Mesothelial cell of epicardium (in vitro differentiated cells): ENCODE measurements at places on chromosomes 7 and 10.

DNA sequence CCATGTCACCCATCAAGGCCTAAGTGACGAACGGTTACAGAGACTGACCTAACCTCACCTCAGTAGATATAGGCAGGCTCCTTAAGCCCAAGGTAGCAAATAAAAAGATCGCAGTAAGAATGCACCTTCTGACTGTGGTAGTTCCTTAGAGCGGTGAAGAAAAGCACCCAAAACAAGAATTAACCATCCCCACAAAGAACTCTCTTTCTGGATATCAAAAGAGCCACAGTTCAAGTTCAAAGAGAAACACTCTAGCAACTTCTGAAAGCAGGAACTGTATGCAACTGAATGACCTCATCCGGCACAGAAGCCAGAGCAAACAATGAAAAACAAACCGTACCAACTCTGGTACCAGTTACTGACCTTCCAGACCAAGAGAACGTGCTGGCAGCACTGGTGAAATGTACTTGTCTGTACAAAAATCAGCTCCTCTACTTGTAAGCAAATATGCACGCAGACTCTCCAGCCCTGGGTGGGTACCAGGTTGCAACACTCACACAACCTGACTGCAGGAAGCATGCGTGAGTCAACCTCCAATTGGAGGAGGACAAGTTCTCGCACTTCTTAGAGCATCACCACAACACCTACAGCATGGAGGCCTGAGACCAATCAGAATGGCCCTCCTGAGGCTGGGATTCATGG lies 202.7 kb downstream of the FAM107B start:
- no peak for DNase-seq

DNA sequence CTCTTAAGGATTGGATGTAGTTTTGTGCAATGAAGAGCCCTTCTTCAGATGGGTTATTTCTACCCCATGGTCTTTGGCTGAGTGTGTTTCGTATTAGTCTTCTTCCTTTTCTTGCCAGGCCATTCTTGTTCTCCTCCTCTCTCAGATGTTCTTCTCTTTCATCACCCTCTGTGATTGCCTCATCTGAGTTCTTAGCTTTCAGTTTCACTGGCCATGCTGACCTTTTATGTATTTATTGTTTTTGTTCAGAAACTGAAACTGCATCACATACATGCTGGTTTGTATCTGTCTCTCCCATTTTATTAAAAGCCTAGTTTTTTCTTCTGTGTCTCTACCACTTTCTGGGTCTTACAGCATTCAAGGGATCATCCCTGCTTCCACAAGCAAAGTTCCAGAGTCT lies 21.7 kb upstream of the PCGF5 start:
- DNase-seq, result no peak

DNA sequence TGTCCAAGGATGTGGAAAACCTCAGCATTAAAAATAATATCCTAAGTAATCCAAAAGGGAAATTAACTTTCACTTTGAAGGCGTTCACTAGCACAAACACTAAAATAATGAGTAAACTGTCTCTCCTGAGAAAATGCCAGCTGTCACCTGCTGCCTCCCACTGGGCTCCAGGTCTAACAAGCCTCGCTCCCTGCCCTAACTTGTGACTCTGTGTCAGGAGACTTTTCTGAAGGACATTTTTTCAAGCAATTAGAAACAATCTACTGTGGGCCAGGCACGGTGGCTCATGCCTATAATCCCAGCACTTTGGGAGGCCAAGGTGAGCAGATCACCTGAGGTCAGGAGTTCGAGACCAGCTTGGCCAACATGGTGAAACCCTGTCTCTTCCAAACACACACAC lies 72.8 kb upstream of the GLCCI1 start:
- DNase-seq, result no peak

DNA sequence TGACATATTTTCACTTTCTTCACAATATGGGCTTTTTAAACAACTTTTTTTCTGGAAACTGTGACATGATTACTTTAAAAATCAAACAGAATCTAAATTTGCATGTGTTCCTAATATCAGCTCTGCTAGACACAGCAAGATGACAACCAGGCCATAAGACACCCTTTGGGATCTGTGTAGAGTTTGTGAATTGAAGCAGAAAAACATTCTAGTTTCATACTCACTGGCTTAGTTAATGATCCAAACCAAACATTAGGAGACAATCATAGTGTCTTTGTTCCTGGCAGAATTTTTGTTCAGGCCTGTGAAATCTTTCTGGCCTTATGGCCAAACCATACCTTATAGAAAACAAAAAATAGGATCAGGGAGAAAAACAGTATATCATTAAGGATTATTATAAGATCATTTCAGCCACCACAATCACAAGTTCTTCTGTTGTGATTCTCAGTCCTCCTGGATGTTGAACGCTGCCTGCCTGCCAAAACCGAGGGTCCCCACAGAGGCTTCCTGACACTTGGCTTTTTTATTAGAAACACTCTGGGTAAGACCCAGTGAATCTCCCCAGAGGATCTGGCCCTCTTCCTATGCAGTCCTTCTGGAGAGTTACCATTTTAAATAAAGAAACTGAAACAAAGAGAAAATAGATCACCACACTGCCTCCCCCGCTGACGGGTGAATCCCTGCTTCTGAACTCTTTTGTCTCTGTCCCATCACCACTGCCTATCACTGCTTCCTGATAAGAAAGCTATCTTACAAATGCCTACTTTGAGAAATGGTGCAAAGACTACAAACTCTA lies 79.2 kb upstream of the PPP1R3C start:
- DNase-seq, result no peak

DNA sequence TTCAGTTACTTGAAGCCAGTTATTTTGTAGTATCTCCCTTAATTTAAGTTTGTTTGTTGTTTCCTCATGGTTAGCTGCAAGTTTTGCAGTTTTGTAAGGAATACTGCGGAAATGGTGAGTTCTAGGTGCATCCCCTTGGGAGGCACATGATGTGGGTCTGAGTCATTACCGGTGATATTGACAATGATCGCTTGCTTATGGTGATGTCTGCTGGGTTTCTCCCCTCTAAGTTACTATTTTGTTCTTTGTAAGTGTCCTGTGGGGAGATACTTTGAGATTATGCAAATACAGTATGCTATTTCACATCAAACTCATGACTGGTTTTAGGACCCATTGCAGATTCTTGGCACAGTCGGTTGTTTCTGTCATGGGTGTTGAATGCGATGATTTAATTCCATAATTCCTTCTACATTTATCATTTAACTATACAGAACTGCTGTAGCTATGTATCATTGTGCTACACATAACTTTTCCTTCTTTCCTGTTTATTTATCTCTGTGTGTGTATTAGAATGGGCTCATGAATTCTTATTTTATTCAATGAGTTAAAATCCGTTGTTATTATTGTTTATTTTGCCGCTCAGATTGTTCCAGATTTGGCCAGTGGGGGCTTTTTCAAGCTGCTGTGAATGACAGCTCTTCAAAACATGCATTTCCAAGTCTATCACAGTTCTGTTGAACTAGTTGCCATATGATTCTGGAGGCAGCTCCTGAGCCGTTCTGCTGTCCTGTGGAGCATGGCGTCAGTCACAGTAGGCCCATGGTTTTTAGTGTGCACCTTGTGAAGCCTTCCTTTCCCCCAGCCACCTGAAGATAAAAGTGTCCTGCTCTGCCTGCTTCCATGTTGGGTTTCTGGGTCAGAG lies 18.4 kb downstream of the TSPAN14 start:
- DNase-seq, result no peak

GRCh38 chr7:116769546-116769945 lies 92.8 kb upstream of the CAPZA2 start:
- DNase-seq, result no peak

DNA sequence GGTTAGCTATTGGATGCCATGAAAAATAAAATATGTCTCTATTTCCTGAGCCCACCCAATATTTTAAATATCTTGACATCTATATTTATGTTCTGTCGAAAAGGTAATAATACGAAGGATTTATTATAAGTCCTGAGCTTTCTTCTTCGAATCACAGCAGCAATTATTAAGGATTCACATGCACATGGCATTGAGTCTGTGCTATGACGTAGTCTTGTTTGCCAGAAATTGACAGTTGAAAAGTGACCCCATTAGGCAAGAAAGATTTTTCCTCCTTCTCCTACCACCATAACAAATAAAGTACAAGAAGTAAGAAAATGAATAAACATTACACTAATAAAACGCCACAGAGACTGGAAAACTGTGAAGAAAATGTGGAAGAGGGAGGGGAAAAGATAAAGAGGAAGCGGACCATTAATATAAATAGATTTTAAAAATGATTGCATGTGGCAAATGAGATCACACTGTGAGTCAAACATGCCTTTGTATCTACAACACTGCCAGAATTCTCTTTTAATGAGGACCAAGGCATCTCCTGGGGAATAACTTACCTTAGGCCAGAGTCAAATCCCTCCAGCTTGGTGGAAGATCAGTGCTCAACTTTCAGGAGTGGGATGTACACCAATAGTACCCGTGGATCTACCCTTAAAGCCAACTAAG lies 21.6 kb downstream of the FZD1 start:
- no peak for DNase-seq

- DNase-seq, result no peak
These were observed 558.7 kb upstream of the VSTM2A start for GRCh38 chr7:53983480-53983879.

DNA sequence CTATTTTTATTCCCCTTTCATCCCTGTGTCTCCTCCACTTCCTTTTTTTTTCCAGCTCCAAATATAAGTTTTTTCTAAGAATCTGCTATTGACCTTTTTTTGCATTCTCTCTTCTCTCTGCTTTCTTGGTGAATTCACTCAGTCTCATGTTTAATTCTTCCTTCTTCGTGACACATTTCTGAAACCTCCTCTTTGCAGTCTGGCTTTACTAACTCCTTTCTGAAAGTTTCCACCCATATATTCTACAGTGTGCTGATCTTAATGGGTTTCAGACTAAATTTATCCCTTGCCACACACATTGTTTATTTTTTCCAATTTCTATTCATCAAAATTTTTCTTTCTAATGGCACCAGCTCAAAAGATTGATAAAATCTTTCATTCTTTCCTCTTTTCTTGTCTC lies 47.8 kb upstream of the CALD1 start:
- no peak for DNase-seq

GRCh38 chr10:133481657-133482056 lies 27.9 kb downstream of the SCART1 start:
- no peak for DNase-seq

GRCh38 chr7:44123190-44124003 lies at the start of gene POLD2:
Gene POLD2 (minus strand): TSS chr7:44123548. CDS start chr7:44122053, 1,495 bp downstream.
- peak; percentile 97 for DNase-seq

DNA sequence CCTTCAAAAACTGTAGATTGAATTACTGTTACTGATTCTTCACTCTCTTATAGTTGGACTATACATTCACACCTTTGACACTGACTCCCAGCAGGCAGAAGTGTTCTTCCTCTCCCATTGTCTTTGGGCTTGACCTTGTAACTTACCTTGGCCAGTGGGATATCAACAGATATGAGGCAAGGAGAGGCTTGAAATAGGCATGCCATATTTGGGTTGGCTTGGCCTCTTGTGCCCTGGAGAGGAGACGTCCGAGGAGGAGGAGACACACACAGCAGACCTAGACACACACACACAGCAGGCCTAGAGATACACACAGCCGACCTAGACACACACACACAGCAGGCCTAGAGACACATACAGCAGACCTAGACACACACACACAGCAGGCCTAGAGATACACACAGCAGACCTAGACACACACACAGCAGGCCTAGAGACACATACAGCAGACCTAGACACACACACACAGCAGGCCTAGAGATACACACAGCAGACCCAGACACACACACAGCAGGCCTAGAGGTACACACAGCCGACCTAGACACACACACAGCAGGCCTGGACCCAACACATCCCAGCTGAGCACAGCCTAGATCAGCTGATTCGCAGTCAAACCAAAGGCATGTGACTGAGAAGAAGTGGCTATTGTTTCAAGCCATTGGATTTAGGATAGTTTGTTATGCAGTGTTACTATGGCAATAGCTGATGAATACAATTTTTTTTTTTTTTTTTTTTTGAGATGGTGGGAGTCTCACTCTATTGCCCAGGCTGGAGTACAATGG lies 12.5 kb upstream of the GNA12 start:
- no peak for DNase-seq

DNA sequence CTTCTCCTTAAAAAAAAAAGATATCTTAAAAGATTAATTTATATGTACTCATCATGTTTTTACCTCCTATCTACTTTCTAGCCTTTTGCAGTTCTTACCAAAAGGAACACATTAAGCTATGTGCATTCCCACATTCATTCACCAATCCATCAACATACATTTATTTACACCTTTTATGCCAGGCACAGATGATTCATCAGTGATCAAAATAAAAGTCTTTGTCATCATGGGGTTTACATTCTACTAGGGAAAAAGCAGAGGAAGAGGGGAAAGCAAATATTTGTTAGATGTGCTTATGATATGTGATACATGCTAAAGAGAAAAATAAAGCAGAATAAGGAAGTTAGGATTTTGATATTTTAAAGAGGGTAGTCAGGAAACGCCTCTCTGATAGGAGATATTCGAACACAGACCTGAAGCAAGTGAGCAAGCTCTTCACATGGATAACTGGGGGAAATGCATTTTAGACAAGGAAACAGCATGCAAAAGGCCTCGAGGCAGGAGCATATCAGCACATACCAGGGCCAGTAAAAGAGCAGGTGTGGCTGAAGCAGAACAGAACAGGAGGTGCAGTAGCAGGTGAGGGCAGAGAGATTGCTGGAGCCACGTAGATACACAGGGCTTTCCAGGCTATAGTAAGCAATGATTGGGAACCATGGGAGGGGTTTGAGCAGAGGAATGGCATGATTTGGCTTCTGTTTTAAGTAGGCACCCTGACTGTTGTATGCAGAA lies 67.4 kb downstream of the REEP3 start:
- no peak for DNase-seq

DNA sequence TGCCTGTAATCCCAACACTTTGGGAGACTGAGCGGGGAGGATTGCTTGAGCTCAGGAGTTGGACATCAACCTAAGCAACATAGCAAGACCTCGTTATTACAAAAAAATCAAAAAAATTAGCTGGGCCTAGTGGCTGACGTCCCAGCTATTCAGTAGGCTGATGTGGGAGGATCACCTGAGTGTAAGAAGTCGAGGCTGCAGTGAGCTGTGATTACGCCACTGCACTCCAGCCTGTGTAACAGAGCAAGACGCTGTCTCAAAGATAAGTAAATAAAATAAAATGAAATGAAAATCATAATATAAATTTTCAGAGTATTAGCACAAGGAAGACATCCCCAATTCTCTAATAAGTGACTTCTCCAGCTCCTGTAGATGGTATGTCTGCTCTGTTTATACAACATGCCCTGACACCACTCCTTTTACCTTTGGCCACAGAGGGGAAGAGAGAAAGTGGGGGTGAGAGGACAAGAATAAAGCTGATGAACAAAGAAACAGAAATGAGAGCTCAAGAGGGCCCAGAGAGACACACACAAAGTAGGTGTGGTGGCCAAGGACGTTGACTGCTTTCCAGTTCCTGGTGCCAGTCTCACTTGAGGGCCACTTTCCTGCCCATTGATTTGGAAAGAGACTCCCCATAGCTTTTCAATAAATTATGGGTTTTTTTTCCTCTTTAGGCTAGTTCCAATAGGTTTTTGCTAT lies 62.9 kb downstream of the PTTG1IP2 start:
- DNase-seq, result no peak

DNA sequence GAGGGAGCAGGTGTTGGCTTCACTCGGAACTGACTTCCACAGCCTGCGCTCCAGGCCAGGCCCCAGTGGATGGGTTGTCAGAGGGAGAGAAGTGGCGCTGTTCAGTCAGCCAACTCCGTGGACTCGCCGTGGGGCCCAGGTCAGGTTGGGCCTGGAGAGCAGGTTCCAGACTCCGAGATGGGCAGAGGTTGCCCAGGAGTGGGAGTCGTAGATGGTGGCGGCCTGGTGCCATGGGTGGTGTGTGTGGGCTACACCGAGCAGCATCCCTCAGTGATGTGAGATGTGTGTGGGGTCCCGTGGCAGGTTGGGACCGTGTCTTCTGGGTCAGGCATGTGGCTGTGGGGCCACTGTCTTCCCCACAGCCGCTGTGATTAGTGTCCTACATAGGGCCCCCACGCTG lies 10.4 kb downstream of the ZNF316 start:
- DNase-seq, result no peak
